ENCODE measurements at places on chromosomes 11 and 22.

- DNase-seq = no peak
These were observed 59.2 kb upstream of the KIRREL3 start for GRCh38 chr11:127059750-127060149.

GRCh38 chr11:12200279-12200990 is 90.0 kb downstream of the MICAL2 start:
- no peak for DNase-seq

DNA sequence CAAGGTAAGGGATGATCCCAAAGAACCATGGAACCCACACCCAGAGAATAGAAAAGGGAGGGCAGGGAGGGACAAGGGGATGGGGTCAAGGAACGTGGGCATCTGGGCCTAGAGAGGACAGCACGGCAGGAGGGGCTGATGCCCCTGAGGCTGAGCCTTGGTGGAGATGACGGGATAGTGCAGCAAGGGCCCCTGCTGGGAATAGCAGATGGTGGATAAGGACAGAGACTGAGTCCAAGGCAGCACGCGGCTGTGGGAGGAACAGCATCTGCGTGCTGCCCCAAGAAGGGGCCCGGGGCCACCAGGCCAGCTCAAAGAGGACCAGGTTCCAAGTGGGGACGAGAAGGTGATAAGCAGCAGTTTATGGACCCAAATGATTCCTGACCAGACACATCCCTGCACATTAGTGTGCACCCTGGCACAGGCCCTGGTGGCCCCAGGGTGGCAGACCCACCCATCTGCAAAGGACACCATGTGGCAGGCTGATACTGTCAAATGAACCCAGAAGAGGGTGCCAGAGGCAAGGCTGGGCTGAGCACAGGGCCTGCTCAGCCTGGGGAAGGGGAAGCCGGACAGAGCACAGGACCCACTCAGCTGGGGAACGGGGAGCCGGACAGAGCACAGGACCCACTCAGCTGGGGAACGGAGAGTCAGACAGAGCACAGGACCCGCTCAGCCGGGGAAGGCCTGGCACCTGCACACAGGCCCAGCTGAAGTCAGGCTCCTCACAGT is 12.8 kb upstream of the TESMIN start:
- DNase-seq = no peak

GRCh38 chr11:70324376-70325115 is 54.1 kb downstream of the PPFIA1 start:
- peak; percentile 80 for DNase-seq

DNA sequence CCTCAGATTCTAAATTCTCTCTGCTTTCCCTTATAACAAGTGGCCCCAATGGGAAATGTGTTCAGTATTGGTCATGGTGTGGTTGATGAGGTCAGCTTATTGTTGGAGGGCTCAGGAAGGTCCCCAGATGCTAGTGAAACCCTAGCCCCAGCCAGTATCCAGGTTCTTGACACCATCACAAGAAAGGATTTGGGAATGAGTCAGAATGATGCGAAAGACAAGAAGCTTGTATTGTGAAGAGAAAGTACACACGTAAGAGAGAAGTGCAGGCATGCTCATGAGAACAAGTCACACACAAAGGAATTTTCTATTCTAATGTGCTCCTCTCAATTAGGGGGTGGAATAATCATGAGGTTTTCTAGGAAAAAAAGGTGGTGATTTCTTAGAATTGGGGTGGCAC is 34.9 kb upstream of the TRPC6 start:
- DNase-seq = no peak

DNA sequence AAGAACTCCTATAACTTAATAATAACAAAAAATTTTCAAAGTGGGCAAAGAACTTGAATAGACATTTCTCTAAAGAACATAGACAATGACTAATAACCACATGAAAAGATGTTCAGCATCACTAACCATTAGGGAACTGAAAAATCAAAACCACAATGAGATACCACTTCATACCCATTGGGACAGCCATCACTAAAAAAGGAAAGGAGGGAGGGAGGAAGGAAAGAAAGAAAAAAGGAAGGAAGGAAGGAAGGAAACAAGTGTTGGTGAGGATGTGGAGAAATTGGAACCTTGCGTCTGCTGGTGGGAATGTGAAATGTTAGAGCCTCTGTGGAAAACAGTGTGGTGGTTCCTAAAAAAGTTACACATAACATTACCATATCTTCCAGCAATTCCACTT is 55.8 kb downstream of the MS4A13 start:
- no peak for DNase-seq

DNA sequence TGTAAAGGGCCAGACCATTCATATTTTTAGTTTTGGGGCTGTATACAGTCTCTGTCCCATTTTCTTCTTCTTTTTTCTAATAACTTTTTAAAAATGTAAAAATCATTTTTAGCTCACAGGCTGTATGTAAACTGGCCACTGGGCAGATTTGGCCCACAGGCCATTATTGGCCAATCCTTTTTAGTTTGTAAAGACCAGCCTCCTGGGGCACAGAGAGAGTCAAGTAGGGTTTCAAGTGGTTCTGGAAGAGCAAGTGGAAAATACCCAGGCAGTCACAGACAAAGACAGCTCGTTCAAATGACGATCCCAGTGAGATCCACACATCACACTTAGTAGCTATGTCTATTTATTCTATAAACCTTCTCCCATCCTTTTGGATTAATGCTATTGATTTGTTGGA is 150.2 kb upstream of the ARHGAP20 start:
- no peak for DNase-seq

GRCh38 chr22:24066260-24066659 is 55.2 kb downstream of the CABIN1 start:
- no peak for DNase-seq

- no peak for DNase-seq
These were observed 37.5 kb downstream of the ARFGAP3 start for GRCh38 chr22:42819412-42820044.

DNA sequence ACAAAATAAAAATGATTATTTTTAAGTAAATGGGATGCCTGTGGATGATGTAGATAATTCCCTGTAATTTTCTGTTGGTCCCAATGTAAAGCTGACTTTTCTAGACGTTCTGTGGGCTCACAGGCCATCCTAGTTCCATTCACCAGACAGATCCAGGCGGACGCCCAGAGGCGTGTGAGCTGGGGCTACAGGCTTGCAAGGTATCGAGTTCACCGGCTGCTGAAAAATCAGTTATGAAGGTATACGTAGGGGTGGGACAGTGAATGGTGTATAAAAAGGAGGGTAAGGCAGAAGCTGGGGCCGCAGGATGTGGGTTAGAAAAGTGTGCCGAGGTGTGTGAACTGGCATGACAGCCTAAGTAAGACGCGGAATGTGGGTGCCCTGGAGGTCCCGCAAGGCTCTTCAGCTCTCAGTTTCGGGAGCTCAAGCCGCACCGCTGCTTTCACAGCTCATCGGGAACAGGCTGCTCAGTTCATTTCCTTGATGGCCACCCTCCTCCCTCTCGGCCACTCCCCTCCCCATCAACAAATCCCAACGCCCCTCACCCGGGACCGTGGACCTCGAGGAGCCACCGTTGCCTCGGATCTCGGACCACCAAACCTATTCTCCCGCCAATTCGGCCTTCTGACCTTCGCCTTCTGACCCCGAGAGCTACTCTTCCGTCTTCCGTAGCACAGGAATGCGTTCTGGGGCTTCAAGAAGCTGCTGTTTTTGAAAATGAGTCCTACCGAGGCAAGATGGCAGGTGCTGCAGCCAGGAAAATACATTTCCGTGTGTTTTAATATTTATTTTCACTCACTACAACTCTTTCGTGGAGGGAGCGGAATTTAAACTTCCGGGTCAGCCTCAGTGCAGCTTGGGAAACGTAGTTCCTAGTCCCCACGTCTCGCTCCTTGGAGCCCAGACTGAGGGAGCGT is at the start of gene XNDC1N:
Gene XNDC1N (minus strand): TSS at position 775 of the 917 bp plus-strand sequence. CDS start 5,241 bp downstream, outside the sequence.
- peak; percentile 81 for DNase-seq

DNA sequence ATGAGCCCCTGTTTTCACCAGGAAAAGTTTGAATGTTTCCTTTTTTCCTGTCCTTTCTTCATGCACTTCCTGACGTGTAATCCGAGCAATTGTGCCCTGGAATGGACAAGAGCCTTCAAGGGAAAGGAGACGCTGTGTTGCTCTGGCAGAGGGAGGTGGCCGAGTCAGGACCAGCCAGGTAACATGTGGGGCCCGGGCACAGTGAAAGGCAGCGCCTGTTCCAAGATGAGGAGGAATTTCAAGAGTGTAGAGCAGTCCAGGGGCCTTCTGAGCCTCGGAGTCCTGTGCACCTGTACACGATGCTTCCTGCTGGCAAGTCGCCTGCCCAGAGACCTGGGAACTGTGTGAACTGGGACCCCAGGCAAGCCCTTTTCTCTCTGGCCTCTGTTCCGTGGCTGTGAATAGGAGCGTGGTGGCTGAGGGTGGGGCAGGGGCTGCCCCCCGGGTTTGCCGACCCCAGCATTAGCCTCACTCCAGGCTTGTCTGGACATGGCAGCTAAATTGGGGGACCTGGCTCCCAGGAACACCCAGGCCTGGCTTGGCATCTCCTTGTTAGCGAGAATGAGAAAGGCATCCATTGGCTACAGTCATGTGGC is 92.0 kb downstream of the MYEOV start:
- DNase-seq = no peak

GRCh38 chr11:57126766-57127400 is 54.9 kb upstream of the LRRC55 start:
- DNase-seq = no peak

- no peak for DNase-seq
These were observed 35.7 kb downstream of the CD44 start for GRCh38 chr11:35174666-35175065.

GRCh38 chr11:125344846-125345420 is 151.1 kb downstream of the FEZ1 start:
- DNase-seq = no peak

Measured in GM10248 (cell line).